Stimulated activated CD8-positive, alpha-beta memory T cell treated with anti-CD3 and anti-CD28 coated beads, Interleukin-4, amount 100 ng/mL, for 1 hour (primary cell): ENCODE measurements at places on chromosomes 1 and 21.

GRCh38 chr1:78104322-78104721, 58.6 kb downstream of the GIPC2 start:
- no peak for DNase-seq

DNA sequence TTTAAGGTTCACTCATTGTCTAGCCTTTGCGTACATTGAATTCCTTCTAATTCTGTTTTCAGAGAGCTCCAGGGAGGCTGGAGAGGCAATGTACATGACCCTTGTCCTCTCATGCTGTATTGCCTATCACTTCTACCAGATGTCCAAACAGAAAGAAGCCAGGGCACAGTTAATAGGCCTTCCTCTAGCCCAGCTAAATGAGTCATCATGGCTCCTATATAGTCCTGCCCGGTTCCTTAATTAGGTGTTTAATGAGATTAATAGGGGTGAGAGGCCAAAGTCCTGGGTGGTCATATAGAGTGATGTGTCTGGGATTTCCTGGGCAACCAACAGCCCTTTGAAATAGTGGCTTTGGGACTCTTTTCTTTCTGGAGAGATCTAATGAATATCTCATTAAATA, 76.3 kb downstream of the ZSCAN20 start:
- DNase-seq = no peak

DNA sequence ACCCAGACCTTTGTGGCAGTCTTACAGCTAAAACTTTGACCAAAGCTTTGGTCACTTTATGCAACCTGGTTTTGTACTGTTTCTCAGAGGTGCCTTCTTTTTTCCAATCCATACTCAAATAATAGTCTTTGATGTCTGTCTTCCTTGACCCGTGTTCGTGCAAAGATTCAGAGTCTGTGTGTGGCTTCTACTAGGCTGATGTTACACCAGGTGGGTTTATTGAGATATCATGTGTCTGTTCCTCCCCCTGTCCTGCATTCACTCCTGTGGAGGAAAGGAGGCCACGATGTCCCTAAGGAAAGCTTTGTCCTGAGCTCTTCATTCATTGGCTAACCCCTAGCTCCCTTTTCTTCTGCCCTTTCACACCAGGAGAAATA, 15.0 kb upstream of the IKBKE start:
- DNase-seq = no peak

- no peak for DNase-seq
These were observed 23.4 kb downstream of the CHAF1B start for GRCh38 chr21:36408568-36408967.

DNA sequence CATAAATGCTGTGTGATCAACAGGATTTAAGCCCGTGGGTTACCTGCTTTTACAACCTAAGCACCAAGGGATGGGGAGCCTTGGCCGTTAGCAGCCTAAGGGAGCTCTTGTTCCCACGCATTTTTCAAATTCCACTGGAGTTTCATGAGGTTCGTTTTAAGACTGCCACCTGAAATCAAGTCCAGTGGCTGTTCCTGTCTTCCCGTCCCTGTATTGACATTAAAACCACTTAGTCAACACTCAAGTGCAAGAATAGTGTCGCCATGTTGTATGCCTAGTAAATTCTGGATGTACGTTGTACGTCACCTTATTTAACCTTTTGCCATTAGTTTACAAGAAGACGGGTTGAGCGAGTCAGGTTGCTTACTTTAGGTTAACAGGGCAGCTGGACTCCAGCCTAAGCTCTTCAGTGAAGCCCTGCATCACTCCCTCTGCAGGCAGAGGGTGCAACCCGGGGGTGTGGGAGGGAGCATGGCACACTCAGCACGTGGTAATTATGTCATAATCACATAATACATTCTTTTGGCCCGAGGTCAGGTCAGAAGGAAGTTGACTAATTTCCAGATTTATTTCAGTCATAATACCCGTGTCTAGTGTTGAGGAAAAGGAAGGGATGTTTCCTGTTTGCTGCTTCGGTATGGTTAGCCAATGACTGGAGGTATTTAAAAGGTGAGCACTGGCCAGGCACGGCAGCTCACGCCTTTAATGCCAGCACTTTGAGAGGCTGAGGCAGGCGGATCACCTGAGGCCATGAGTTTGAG, 42.5 kb downstream of the CNST start:
- no peak for DNase-seq

GRCh38 chr21:42145569-42146272, 73.2 kb upstream of the ABCG1 start:
- peak; percentile 29 for DNase-seq

DNA sequence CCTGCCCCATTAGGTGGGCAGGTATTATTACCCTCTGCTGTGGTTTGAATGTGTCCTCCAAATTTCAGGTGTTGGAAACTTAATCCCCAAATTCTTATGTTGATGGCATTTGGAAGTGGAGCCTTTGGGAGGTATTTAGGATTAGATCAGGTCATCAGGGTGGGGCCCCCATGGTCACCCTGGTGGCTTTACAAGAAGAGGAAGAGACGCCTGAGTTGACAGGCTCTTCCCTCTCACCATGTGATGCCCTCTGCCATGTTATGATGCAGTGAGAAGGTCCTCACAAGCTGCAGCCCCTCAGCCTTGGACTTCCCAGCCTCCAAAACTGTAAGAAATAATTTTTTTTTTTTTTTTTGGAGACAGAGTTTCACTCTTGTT, 8.8 kb upstream of the THEMIS2 start:
- DNase-seq = no peak

DNA sequence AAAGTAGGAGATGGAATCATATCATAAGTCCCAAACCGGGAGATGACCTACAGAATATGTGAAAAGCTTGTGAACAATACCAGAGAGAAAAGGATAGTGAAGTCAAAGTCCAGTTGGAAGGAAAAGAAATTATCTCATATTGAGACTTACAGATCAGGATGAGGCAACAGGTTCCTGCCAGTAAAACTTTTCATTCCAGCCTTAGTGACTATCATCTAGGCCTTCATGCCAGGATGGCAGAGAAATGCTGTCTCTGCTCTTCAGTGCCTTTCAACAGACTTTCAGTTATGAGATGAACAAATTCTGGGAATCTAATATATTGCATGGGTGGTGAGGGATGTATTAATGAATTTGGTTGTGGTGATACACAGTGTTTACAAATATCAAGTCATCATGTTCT, 52.3 kb downstream of the NTMT2 start:
- DNase-seq = no peak

GRCh38 chr1:5473268-5473667, 519.0 kb downstream of the NPHP4 start:
- no peak for DNase-seq

DNA sequence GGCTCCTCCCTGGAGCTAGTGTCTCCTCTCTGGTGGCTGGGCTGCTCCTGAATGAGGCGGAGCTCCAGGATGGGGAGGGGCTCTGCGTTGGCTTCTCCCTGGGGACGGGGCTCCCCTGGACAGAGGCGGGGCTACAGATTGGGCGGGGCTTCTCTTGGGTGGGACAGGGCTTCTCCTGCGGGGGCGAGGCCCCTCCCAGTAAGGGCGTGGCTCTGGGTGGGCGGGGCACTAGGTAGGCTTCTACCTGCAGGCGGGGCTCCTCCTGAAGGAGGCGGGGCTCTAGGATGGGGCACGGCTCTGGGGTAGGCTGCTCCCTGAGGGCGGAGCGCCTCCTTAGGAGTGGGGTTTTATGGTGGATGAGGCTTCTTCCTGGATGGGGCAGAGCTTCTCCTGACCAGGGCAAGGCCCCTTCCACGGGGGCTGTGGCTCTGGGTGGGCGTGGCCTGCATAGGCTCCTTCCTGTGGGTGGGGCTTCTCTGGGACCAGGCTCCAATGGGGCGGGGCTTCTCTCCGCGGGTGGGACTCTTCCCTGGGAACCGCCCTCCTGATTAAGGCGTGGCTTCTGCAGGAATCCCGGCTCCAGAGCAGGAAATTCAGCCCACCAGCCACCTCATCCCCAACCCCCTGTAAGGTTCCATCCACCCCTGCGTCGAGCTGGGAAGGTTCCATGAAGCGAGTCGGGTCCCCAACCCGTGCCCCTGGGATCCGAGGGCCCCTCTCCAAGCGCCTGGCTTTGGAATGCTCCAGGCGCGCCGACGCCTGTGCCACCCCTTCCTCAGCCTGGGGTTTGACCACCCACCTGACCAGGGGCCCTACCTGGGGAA, 22.7 kb upstream of the ARF1 start:
- no peak for DNase-seq

- DNase-seq = no peak
These were observed 1.2 kb downstream of the AGPAT3 start for GRCh38 chr21:43866260-43866629.

GRCh38 chr1:232459826-232460225, 170.1 kb downstream of the SIPA1L2 start:
- DNase-seq = no peak

DNA sequence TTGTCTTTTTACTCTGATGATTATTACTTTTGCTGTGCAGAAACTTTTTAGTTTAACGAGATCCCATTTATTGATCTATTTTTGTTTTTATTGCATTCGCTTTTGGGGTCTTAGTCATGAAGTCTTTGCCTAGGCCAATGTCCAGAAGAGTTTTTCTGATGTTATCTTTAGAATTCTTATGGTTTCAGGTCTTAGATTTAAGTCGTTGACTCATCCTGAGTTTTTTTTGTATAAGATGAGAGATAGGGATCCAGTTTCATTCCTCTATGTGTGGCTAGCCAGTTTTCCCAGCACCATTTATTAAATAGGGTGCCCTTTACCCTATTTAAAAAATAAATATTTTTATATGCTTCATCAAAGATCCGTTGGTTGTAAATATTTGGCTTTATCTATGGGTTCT, 13.2 kb downstream of the MAN1C1 start:
- DNase-seq = no peak

- no peak for DNase-seq
These were observed 135.4 kb upstream of the FMN2 start for GRCh38 chr1:239956263-239956662.

DNA sequence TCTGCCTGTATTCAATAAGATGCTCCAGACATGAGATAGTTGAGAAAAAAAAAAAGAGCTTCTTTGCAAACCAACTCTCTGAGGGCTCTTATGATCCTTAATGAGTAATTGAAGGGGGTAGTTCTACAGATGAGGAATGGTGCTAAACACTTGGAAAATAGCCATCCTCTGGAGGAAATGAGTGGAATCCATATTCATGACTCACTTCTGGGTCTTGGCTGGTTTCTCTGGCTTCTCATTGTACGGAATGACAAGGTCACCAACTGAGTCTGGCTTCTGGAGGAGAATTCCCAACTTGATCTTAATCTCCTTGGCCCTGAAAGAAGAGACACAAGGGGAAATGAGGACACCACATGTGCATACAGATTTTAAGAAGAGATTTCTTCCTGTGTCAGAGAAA, 34.7 kb downstream of the RGS5 start:
- no peak for DNase-seq

DNA sequence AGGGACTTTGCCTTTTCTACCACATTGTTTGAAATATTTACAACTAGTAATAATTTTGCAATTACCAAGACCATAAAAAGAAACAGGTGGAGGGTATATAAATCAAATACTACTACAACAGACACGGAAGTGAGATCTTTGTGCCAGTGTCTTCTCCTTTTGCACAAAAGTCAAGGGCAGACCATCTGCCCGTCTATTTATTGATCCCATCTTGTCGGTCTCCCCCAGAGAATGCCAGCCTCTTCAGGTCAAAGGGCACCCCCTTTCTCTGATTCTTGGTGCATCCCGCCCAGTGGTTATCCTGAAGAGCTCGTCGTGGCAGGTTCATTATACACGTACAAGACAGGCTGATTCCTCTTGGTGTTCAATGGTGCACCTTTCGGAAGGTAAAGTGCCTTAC, 4.8 kb upstream of the PDE9A start:
- DNase-seq = no peak

- no peak for DNase-seq
These were observed 16.1 kb upstream of the DYRK1A start for GRCh38 chr21:37350472-37350871.

DNA sequence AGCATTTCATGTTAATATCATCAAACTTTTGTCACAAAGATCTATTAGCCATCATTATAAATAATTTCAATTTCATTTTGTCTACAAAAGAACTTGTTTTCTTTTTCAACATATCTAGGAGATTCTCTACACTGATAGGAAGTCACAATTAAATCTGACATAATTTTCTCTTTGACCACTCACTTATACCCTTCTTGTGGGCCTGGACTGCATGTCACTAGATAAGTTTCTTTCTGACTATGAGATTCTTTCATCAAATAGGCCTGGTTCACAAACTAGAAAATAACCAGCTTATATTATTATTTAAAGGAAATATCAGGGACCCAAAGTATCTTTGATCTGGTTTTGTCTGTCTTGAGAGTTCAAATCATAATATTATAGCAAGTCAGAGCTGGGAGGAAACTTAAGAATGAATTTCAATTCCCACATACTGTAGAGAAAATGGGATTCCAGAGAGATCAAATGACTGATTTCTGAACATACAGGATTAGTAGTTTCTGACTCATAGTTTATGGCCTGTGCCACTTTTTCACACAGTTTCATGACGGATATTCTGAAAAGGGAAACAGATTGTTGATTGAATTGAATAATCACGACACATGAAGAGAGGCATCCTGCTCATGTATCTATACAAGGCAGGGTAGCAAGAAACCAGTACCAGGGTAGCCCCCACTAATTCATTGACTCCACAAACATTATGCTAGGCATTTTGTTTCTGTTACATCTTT, 355.8 kb downstream of the GPATCH2 start:
- DNase-seq = no peak

- no peak for DNase-seq
These were observed 319.2 kb downstream of the NTNG1 start for GRCh38 chr1:107460035-107460434.

- no peak for DNase-seq
These were observed 20.3 kb downstream of the POFUT2 start for GRCh38 chr21:45267390-45267760.

DNA sequence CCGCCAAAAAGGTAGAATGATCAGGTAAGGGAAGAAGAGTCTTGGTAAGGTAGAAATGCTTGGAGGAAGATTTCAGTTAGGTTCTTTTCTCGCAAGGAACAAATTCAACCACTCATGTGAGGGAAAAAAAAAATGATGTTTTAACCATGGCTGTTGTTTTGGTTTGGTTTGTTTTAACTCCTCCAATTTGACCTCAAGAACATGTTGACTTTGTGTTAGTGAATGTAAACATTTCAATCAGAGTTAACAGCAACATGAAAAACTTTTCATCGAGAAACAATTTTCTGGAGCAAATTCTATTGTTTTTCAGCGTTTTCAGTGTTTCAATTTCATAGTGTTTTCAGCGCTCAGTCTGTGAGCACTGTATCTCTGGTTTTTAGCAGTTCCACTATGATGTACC, 49.0 kb upstream of the PROX1 start:
- no peak for DNase-seq

DNA sequence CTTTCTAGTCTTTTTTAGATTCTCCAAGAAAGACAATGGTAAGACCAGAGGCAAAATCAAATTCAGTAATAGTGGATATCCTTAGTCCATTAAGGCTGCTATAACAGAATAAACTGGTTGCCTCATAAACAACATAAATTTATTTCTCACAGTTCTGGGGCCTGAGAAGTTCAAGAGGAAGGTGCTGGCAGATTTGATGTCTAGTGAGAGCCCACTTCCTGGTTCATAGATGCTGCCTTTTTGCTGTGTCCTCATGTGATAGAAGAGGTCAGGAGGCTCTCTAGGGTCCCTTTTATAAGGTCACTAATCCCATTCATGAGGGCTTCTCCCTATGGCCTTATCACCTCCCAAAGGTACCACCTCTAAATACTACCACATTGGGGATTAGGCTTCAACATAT, 31.5 kb upstream of the BTG3 start:
- DNase-seq = no peak

GRCh38 chr1:104780470-104781078, 1030.9 kb downstream of the AMY1C start:
- DNase-seq = no peak

GRCh38 chr21:29470397-29470796, 171.7 kb downstream of the BACH1 start:
- no peak for DNase-seq
